Epithelial cell of prostate (primary cell): ENCODE measurements at places on chromosomes 12 and 14.

DNA sequence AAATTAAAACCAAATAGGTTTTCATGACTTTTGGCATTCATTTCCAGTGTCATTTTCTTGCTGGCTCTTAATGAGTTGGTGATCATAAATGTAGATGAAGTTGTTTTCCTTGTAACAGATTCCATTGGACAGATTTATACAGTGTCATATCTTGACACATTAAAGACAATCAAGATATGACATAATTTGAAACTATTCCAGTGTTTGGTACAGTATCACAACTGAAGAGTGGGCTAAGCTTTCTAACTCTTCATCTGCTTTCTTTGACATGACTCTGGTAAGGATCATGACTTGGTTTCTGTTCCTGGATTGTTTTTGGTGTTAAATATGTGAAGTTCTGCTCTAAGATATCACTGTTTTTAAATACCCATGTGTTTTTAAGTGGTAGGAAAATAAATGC lies 289.6 kb downstream of the NAV3 start:
- no peak for DNase-seq

DNA sequence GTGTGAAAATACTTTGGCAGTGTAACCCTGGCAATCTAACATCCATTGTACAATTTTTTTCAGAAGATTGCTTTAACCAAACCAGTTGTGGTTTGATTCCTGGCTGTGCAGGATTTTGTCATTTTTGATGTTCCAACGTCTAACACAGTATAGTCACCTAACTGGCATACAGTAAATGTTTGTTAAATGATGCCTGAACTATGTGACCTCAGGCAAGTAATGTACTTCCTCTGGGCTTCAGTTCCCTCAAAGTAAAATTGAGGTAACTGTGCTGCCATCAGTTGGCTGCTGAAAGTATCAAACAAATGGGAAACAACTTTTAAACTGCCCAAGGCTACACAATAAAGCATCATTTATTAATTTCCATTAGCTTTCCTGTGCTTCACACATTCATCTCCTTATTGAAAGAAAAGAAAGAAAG lies 4.3 kb downstream of the TM7SF3 start:
- no peak for DNase-seq

DNA sequence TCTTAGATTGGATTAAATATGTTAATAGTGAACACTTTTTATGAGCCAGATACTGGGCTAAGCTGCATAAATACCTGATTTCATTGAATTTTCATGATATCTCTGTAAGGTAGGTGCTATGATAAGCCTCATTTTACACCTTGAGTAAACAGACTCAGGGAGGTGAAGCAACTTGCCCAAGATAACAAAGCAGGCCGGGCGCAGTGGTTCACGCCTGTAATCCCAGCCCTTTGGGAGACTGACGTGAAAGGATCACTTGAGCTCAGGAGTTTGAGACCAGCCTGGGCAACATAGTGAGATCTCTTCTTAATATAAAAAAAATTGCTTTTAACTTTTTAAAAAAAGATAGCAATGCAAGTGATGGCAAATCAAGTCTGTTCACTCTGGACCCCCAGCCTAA lies 1.4 kb downstream of the GNB3 start:
- DNase-seq, result no peak

DNA sequence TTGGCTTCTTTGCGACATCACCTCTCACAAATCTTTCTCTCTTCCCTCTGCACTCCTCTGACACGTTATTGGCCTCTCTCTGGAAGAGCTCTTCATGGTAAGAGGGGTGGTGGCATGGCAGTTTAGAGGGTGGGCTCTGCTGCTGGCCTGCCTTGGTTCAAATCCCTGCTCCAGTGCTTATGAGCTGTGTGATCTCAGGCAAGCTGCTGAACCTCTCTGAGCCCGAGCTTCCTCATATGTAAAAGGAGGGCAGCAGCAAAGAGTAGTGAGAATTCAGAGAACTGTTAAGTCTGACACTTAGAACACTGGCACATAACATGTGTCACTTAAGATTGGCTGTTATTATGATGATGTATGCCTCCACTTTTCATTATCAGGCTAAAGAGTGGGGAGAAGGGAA lies 118.3 kb downstream of the RBM19 start:
- DNase-seq, result no peak

- DNase-seq, result no peak
Observed at GRCh38 chr14:90654831-90655276, 161.4 kb downstream of the TTC7B start.

DNA sequence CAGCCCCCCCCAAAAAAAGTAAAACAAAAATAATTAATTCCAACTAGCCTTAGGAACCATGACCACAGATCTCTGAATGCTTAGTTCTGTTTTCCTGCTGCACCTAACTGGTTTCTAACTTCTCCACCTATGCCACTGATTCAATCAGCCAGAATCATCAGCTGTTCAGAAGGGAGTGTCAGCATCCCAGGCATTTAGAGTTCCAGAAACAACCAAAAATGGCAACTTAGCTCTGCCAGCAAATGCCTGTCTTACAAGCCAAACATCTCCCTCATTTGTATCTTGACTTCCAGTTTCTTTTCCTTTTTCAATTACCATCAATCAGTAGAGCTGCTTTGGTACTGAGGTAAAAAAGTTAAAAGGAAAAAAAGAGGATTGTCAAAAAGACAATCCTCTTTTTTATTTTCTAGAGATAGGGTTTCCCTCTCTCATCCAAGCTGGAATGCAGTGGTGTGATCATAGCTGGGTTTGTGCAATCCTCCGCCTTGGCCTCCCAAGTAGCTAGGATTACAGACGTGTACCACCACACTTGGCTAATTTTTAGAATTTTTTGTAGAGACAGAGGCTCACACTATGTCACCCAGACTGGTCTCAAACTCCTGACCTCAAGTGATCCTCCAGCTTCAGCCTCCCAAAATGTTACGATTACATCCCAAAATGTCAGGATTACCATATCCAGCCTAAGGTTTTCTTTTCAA lies 45.2 kb upstream of the ISM2 start:
- DNase-seq, result no peak

GRCh38 chr12:107247650-107248049 lies 154.3 kb upstream of the CRY1 start:
- DNase-seq, result no peak

- no peak for DNase-seq
Observed at GRCh38 chr12:53532021-53532420, 24.7 kb upstream of the NPFF start.

DNA sequence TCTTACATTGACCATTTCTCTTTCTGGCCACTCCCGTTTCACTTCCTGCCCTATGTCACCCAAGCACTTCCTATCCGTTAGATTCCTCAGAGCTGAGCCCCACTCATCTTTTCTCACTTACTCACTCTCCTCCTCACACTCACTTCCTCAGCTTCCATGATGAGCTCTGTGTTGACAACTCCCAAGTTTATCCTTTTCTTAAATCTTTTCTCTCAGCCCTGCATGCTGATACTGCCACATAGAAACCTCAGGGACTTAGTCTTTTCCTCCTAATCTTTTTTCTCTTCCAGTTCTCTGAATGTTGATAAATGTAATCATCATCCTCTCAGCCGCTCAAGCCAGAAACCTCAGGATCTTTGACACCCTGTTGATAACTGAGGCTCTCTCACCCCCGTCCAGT lies 99.6 kb downstream of the ANO6 start:
- no peak for DNase-seq

- no peak for DNase-seq
Observed at GRCh38 chr12:93766796-93767523, 89.8 kb downstream of the CRADD start.

- no peak for DNase-seq
Observed at GRCh38 chr12:64175254-64175945, 46.7 kb downstream of the KICS2 start.

DNA sequence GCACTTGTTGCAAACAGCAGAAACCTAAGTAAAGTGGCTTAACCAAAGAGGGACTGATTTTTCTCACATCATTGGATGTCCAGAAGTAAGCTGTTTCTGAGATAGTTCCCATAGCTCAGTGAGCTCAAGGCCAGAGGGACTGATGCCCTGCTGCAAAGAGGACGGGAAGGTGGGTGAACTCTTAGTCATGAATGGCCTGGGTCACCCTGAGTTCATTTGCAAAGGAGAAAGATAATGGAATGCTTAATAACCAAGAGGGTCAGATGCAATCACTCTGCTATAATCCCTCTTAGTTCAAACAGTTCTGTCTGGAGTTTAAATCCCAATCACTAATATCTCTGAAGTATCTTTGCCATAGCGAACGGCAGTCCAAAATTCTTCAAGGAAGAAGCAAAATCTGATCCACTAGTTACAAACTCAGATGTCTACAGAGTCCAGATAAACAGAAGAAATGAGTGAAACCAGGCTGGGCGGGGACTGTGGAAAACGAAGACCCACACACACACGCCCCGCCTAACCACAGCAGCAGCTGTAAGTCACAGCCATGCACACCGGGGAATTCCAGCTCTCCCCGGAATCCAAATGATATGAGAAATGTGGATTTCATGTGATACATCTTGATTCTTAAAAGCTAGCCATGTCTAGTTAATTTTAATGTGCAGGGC lies 289.5 kb downstream of the TMEM132D start:
- no peak for DNase-seq

- DNase-seq, result no peak
Observed at GRCh38 chr12:118330421-118331018, 42.2 kb downstream of the TAOK3 start.

- DNase-seq, result peak; percentile 79
Observed at GRCh38 chr14:85319998-85320630, 209.8 kb upstream of the FLRT2 start.

GRCh38 chr14:105068818-105069217 lies 3.6 kb upstream of the GPR132 start:
- DNase-seq, result no peak

GRCh38 chr12:117034701-117035151 lies 64.5 kb downstream of the TESC start:
- no peak for DNase-seq

- DNase-seq, result no peak
Observed at GRCh38 chr14:77623201-77623600, 6.8 kb upstream of the SPTLC2 start.

GRCh38 chr14:94989946-94990345 lies 167.4 kb downstream of the DICER1 start:
- DNase-seq, result no peak

DNA sequence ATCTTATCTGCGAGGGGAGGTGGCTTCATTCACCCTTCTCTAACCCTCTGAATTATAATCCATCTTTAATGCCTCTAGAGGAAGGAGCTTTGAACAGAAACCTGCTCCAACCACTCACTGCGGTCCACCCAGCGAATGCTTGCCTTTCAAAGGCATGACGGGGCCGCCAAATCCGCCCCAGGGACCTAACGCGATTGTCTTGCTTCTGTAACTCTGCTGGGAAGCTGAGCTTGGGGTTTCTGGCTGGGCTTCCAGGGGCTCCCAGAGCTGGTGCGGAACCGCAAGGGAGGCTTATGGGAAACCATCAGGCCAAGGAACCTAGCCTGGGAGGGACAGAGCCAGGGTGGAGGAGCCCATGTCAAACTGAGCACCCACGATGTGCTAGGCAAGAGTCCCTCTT lies 231.2 kb upstream of the LHX5 start:
- DNase-seq, result no peak

DNA sequence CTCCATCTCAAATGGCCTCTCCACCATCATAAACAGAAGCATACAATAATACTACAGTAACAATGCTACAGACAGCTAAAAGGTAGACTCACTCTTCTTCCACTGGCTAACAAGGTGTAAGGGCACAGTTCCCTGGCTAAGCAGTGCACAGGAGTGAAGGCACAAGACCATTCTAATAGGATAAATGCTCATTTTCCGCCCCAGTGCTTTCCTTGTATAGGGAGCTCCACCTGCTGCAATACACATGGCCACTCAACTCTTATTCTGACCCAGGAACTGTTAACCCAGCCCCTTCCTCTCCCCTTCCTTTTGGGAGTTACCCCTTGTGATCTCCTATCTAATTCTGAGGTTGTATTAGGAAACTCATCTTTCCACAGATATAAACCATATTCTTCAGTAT lies 124.6 kb downstream of the KCNK10 start:
- no peak for DNase-seq

DNA sequence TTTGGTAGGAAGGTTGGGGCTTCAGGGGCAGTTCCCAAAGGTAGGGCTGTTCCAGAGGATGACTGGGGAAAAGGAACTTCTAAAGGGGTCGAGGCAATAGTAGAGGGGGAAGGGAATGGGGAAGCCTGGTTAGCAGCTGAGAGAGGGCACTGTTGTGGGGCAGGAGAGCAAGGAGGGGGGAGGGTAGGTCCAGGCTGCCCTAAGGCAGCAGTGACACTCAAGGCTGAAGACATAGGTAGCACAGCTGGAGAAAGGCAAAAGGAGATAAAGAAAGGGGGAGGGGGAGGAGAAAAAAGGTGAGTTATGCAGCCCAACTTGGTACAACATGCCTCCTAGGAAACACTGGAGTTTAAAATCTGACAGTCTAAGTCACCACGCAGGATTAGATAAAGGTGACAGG lies 3.9 kb downstream of the NACA start:
- no peak for DNase-seq

- no peak for DNase-seq
Observed at GRCh38 chr14:71527838-71528237, 404.4 kb upstream of the RGS6 start.

DNA sequence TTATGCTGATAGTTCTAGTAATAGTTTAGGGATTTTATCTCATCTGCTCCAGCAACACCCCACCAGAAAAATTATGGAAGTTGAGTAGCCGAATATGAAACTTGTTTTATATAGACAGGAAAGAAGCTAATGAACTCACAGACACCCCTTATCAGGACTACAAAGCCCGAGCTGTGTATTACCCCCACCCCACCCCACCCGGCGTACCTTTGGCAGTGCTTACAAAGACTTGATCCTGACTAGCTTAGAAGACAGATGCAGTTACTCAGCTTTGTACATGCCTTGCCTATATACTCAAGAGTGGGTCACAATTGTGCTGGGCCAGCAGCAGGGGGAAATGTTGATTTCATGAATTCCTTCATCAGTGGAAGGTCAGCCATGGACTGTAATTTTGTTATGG lies 22.4 kb downstream of the PROX2 start:
- DNase-seq, result no peak

DNA sequence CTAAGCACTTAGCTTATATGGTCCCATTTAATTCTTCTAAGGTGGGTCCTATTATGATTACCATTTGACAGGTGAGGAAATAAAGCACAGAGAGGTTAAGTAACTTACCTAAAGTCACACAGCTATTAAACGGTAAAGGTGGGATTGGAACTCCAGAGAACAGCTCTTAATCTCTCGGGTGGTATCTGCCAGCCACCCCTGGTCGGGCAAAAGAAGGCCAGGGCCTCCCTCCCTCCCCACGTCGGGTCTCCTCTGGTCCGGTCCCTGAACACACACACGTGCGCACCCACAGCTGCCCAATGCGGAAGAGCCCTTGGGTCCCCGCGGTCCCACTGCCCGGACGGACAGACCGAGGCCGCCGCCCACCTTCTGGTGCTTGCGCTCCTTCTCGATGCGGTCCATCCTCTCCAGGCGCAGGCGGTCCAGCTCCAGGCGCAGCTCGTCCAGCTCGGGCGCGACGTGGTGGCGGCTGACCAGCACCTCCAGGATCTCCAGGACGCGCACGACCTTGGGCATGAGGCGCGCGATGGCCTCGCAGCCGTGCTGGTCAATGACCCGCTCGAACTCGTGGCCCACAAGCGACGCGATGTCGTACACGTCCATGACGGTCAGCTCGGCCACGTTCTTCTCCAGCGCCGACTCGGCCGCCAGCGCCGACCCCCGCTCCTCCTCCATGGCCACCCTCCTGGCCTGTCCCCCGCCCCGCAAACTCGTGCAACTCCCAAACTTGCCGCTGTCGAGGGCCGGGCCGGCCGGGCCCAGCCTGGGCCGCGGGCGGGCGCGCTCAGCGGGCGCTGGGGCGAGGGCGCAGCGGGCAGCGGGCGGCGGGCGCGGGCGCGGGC lies 490 bp downstream of the RILPL1 start:
- no peak for DNase-seq

- DNase-seq, result no peak
Observed at GRCh38 chr12:112046003-112046402, 32.8 kb downstream of the ERP29 start.
